PC-9 (cell line): ENCODE measurements at places on chromosomes 12 and 14. TPM values are rescaled to one million over a fixed set of nuclear protein-coding genes. Genes with fewer than 3 reads are reported as not detected.

- no peak for DNase-seq
Observed at GRCh38 chr14:94145902-94146527, 16.6 kb upstream of the IFI27L2 start.

Gene TAC3
- not detected in 2 replicates for total RNA-seq

DNA sequence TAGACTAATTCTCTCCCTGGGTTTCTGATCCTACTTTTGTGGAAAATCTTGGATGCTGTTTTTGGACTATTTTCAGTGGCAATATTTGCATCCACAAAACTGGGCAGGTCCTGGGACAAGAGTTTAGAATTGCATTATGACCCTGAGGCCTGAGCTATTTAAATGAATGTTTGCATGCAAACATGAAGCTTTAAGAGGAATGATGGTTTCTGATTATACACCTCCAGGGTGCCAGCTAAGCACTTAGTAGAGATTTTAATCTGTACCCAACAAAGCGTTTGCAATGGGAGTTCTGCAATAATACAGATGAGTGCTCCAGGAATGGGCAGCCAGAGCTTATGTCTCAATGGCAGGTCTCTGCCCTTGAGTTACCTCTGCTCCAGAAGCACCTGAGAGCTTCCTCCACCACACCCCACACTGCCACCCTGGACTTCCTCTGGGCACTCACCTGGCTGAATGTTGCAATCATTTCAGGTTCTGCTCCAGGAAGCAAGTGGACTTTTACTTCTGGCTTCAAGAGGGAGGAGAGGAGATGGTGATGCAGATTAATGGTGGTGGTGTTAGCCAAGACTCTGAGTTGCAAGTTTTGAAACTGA lies 6.0 kb upstream of the SPTLC2 start:
- peak; percentile 100 for DNase-seq

- DNase-seq: no peak
Observed at GRCh38 chr12:10289005-10289754, 18.5 kb upstream of the KLRD1 start.

- peak; percentile 11 for DNase-seq
Observed at GRCh38 chr14:33617154-33617553, 333.7 kb downstream of the EGLN3 start.

Gene DUSP6
- total RNA-seq: 14.1 and 18.3 TPM in 2 replicates

GRCh38 chr12:32501835-32502333 lies 102.5 kb downstream of the FGD4 start:
- no peak for DNase-seq

DNA sequence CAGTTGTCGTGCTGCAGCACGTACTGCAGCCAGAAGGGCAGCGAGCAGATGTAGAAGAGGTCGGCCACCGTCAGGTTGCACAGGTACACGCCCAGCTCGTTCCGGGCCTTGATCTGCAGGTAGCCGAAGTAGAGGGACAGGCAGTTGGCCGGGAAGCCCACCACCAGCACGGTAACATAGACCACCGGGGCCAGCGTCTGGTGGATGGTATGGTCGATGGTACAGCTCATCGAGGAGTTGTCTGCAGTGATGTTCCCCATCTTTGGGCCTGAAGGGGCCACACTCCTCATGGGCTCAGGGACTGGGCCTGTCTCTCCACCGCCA lies 9.8 kb downstream of the GPR68 start:
- DNase-seq: no peak

- no peak for DNase-seq
Observed at GRCh38 chr12:131287938-131288764, 334.4 kb downstream of the ADGRD1 start.

DNA sequence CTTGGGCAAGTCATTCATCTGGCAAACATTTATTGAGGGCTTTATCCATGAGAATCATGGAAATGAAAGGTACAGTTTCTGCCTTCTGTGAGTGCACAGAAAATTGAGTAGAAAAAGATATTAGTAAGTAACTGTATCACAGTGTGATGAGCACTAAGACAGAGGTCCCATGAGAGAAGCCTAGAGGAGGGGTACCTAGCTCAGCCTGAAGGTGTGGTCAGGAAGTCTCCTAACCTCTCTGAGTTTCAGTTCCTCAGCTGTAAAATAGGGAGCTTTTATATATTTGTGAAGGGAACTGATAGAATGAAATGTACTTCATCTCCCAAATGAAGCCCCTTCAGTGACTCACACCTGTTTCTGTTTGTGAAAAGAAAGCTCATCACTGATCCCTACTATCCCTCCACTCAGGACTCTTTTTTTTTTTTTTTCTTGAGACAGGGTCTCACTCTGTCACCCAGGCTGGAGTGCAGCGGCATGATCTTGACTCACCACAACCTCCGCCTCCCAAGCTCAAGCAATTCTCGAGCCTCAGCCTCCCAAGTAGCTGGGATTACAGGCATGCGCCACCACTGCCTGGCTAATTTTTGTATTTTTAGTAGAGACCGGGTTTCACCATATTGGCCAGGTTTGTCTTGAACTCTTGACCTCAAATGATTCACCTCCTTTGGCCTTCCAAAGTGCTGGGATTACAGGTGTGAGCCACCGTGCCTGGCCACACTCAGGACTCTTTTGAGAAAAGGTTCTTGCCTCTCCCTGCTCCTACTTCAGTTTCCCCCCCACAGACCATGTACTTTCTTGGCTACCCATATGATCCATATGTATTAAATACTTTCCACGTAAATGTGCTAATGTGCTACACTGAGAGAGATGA lies 93.7 kb upstream of the FUT8 start:
- DNase-seq: peak; percentile 77

DNA sequence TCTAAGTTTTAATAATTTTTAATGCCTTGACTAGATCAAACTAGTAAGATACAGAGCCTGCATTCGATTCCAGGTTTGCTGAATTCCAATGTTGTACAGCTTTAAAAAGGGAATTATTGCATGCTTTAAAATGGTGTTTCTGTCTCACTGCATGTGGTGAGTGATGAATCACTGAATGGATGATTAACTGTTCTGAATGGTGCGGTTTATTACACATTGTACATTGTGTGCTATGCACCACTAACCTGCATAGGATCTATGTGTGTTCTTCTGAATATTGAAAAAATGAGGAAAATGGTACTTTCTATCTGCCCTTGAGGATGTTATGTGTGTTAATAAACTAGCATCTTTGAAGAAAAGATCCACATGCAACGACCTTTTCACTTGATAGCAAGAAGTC lies 231.7 kb downstream of the NRXN3 start:
- no peak for DNase-seq

GRCh38 chr12:93954166-93955112 lies 193.9 kb upstream of the PLXNC1 start:
- DNase-seq: no peak

- DNase-seq: no peak
Observed at GRCh38 chr12:121318121-121318520, 21.6 kb upstream of the CAMKK2 start.

DNA sequence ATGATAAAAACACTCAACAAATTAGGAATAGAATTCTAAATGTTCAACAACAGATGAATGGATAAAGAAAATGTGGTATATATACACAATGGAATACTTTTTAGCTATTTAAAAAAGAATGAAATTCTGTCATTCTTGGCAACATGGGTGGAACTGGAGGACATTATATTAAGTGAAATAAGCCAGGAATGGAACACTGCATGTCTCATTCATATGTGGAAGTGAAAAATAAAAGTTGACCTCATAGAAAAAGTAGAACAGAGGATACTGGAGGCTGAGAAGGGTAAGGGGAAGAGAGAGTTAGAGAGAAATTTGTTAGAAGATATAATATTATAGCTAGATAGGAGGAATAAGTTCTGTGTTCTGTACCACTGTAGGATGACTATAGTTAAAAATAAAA lies 35.8 kb upstream of the ZFP36L1 start:
- DNase-seq: no peak

DNA sequence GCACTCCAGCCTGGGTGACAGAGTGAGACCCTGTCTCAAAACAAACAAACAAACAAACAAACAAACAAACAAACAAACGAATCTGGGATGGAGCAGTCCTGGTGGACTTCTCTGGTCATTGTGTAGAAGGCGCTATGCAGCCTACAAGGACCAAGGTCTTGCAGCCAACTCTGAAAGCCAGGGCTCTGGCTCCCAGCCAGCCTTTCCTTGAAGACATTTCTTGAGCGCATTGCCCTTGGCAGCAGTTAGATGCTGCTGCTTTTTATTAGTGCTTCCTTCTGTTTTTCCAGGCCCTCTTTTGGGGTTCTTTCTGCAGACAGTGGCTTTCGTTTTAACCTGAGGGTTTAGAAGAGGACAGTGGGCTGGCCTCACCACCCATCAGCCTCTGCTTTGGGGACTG lies 20.2 kb downstream of the CCDC177 start:
- no peak for DNase-seq

Gene GXYLT1
- 7.8 TPM in 2 replicates for total RNA-seq

Gene SIRT4
- 3.2 and 3.6 TPM in 2 replicates for total RNA-seq

GRCh38 chr12:51372021-51372420 lies 19.2 kb downstream of the GALNT6 start:
- no peak for DNase-seq

GRCh38 chr12:68139001-68139400 lies 20.5 kb downstream of the IFNG start:
- DNase-seq: no peak

Gene LRTM2
- not detected in 2 replicates for total RNA-seq

DNA sequence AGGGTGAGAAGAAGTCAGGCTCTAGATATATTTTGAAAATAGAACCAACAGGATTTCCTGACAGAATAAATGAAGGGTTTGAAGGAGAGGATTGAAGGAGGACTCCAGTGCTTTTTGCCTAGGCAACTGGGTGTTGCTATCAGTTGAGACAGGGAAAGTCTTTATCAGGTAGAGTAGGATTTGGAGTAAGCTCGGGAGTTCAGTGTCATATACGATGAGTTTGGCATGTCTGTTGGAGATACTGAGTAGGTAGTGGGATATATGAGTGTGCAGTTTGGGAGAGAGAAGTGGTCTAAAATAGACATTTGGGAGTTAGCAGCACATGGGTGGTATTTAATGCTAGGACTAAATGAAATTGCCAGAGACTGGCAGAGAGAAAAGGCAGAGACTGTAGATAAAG lies 141.2 kb downstream of the SAMD4A start:
- no peak for DNase-seq

DNA sequence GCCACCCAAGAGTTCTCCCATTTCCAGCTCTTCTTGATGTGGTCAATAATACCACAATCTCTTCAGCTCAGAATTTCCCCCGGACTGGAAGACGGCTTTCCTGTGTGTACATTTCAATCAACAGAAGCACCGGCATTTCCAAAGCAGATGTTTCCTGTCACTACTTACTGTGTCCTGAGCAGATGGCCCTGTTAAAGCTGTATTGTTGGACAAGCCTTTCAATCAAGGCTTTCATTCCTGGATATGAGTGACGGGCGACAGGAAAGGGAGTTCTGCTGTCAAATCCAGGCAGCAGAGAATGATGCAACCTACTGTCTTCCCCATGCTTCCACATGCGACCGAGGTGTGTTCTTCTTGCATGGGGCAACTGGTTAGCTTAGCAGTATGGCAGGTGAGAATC lies 76.4 kb upstream of the CCDC60 start:
- DNase-seq: no peak

DNA sequence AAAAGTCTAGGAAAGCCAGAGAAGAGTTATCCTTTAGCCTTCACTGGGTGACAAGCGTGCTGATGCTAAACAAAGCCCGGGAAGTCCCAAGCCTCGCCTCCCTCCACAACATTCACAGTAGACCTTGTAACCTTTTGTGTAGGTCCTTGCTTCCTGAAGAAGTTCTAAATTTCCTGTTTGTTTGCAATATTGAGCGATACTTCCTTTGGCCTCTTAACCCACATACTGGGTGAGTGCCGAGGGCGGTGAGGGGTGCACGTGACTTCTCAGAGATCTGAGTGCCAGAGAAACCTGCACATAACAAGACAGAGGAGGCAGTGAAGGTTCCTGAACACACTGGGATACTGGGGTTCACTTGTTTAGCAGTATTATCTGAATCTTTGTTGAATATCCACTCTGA lies 134.3 kb downstream of the PLXNC1 start:
- DNase-seq: no peak

- no peak for DNase-seq
Observed at GRCh38 chr12:22173177-22173576, 127.2 kb downstream of the CMAS start.

- no peak for DNase-seq
Observed at GRCh38 chr12:43111608-43112007, 440.4 kb downstream of the ADAMTS20 start.

DNA sequence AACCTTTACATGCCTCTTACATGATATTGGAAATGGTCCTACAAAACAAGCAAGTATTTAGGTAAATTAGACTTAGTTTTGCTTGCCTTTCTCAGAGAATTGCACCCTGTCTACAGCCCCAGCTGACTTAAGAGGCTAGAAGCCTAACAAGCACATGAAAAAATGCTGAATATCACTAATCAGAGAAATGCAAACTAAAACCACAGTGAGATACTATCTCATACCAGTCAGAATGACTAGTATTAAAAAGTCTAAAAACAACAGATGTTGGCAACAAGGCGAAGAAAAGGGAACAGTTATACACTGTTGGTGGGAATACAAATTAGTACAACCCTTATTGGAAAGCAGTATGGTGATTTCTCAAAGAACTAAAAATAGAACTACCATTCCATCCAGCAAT lies 103.8 kb downstream of the EGLN3 start:
- DNase-seq: no peak

Gene ZDHHC22
- total RNA-seq: not detected in 2 replicates

GRCh38 chr12:90086281-90086680 lies 377.6 kb upstream of the ATP2B1 start:
- DNase-seq: no peak
